ENCODE measurements at places on chromosomes 16 and 17.

DNA sequence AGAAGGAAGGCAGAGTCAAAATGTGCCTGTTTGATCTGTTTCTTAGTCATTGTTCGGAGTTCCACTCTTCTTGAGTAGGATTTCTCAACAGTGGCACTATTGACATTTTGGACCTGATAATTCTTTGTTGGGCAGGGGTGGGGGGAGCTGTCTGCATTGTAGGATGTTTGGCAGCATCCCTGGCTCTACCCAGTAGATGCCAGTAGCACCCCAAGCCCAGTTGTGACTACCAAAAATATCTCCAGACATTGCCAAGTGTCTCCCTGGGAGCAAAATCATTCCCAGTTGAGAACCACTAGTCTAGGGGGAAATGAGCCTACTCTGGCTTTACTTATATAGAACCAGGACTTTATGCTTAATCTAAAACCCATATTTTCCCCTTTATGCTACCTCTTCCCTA is 1.1 kb upstream of the GFOD2 start:
- no peak for DNase-seq

DNA sequence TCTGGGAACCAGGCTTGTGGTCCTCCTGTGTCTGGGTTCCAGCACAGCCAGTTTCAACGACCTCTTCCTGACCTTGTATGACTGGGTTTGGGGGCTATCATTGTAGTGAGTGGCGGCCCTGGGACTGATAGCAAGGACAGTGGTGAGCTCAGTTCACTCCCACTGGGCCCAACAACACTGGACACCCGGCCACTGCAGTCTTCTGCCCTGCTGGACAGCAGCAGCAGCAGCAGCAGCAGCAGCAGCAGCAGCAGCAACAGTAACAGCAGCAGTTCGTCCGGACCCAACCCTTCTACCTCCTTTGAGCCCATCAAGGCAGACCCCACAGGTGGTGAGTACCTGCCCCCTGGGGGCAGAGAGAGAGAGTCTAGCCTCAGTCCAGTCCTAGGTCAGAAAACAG is 3.3 kb upstream of the ELMO3 start:
- no peak for DNase-seq

DNA sequence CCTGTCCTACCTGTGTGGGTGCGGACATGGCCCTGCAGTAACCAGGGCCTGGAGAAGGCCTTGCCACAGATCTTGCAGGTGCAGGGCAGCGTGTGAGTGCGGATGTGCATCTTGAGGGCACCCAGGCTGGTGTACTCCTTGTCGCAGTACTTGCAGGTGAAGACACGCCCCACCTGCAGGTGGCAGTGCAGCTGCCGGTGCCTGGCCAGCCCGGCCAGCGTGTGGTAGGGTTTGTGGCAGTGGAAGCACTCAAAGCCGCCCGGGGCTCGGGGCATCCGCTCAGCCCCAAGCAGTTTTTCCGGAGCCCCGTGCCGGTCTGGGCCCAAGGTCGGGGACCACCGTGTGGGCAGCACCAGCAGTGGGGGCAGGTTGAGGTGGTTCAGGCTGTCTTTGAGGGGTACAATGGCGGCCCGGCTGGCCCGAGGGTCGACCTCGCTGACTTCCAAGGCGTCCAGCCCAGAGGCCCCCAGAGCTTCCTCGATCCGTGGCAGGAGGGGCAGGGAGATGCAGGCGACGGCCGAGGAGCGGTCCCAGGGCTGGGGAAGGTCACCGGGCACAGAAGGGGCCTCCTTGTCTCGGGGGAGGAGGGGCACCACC is 5.1 kb downstream of the SNAI3 start:
- DNase-seq = no peak

DNA sequence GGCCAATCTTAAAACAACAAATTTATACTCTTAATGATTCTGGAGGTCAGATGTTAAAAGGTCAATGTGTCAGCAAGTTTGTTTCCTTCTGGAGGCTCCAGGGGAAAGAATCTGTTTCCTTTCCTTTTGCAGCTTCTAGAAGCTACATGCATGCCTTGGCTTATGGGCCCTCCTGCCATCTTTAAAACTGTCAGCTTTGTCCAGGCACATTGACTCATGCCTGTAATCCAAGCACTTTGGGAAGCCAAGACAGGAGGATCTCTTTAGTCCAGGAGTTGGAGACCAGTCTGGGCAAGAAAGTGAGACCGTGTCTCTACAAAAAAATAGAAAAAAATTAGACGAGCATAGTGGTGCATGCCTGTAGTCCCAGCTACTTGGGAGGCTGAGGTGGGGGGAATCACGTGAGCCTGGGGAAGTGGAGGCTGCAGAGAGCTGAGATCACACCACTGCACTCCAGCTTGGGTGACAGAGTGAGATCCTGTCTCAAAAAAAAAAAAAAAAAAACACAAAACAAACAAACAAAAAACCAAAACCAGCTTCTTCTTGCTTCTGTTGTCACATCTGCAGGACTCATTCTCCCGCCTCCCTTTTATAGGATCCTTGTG is 58.3 kb downstream of the NOS2 start:
- no peak for DNase-seq

Data from activated CD4-positive, alpha-beta T cell treated with anti-CD3 and anti-CD28 coated beads, Interleukin-2, amount 50 U/mL, for 24 hours (primary cell).